ENCODE measurements at places on chromosomes 7 and 10.

DNA sequence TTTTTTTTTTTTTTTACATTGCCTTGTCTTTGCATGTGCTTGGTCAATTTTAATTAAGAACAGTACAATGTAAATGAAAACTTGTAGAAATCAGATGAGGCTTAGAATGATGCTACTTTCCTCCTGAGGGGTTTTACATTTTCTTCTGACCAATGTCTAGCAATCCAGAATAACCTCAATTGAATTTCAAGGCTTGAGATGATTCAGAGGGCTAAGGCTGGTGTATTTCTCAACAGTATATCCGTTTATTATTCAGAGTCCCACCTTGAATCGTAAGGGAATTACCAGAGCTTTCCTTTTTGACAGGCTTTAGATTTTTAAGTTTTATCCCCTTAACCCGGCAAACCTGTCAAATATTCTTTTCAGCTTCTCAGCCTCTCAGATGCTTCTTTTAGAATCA is 231.2 kb upstream of the STK17A start:
- DNase-seq = no peak

DNA sequence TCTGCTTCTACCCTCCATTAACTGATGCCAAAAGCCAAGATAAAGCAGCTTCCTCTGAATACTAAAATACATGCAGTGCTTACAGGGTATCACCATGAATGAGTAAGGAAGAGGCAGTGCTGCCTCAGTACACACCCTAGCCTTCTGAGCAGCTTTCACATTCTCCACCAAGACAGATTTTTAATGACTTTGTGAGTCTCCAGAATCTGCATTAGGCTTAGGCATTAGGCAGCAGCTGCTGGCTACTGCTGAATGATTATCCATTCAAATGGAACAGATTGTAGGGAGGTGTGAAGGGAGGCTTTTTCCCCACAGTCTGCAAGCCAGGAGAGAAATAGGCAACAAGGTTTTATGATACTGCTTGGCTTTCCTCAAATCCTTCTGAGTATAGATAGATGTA is 1226.7 kb upstream of the LRRN3 start:
- no peak for DNase-seq

DNA sequence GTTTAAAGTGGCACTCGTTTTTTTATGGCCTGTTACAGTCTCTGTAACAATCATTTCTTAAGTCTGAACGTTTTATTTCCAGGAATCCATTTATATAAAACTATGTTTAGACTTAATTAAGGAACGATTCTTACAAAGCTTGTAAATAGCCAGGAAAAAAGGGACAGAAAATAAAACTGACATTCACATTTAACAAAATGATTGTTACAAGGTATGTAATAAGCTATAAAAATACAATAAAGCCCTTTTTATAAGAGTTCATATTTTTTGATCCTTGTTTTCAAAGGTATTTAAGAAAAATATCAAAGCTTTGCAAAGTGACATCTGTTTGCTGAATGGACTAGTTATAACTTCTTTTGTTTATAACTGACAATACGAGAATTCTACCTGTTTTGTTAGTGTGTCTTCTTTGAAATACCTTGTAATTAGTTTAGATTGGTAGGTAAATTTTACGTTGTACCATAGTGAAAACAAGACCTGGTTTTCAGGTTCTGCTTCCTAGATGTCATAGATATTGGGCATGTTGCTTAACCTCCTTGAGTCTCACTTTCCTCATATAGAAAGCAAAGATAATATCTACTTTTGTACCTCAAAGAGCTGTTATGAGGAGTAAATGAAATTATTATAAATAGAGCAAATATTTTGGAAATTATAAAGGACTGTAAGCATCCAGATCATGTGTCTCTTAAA is 25.8 kb downstream of the BTRC start:
- no peak for DNase-seq

DNA sequence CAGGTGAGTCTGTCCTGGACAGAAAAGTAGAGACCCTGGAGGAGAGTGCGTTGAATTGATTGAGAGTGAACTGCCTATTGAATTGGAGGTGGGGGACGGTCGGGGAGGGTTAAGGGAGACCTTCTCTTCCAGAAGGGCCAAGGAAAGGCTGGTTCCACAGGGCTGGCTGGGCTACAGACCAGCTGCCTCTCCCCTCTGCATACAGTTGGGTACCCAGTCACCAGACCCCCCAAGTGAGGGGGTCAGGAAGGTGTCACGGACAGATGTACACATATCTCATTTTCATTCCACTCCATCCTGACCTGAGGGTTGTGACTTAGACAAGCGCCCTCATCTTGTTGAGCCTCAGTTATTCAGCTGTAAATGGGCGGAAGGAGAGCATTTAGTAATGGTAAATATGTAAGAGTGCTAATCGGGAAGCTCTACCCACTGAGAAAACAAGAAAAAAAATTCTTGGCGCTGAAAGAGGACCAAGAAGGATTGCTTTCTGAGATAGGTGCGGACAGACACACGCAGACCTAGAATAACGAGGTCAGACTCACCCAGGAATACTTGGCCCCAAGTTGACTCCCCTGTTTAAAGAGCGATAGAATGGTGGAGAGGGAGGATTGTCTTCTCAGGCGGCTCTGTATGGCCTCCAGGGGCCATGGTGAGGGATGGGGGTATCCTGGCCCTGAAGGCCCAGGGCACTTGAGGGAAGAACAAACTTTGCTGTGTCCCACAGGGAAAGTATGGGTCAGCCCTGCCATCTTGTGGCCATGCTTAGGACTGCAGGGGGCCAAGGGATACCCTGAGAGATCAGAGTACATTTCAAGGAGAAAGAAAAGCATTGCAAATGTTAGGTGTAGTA is 7.2 kb upstream of the MBL2 start:
- peak; percentile 73 for DNase-seq

- no peak for DNase-seq
Observed at GRCh38 chr10:14022052-14022451, 308.7 kb downstream of the FRMD4A start.

DNA sequence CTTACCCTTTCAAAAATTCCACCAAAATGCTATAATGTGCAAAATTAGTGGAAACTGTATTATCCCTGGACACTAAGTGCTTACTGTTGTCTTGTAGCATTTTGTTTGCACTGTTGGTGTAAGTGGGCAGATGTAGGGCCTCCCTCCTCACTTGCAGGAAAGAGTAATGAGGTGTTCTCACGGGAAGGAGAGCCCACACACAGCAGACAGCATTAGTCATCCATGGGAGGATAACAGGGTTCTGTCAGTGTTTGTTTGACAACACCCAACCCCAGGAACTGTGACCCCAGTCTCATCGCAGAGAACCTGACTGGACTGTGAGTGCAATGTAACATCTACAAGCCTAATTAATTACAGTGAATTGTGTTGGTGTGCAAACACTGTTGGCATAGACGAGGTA is 58.7 kb upstream of the VSTM2A start:
- DNase-seq = no peak

- no peak for DNase-seq
Observed at GRCh38 chr7:100887516-100888290, 1.8 kb downstream of the UFSP1 start.

- no peak for DNase-seq
Observed at GRCh38 chr7:93736668-93737369, 153.7 kb downstream of the TFPI2 start.

DNA sequence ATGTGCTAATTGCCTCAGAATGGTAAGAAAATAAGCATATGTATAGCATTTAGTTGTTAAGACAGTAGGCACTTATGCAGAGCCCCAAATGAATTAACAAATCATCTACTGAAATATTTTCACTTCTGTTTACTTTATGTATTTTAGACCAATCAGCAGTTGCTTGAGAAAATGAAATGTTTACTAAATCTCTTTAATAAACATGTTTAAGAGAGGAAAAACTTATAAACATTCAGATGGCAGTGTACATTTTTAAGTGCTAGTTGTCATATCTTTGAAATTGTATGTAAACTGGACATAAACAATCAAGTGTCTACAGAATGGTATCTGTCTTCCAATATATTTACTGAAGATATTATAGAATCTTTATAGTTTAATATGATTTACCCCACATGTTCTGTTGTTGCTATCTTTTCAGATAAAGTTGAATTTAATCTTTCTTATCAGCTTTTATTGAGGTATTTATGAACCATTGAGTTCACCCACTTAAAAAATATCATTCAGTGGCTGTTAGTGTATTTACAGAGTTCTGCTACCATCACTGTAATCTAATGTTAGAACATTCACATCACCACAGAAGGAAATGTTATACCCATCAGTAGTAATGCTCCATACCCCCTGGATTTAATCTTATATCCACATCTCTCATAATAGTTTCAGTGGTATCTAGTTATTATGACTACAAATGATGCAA is 264.3 kb downstream of the ADK start:
- no peak for DNase-seq

- no peak for DNase-seq
Observed at GRCh38 chr7:105926131-105926530, 36.9 kb upstream of the CDHR3 start.

Data from iPS DF 6.9 (cell line).